ENCODE measurements at places on chromosomes 6 and 20. TPM values are rescaled to one million over a fixed set of nuclear protein-coding genes. Genes with fewer than 3 reads are reported as not detected.

EPHA7 gene
- total RNA-seq: 1.2 TPM

NANP gene
- total RNA-seq: 7.3 TPM

GRCh38 chr6:38982470-38982869, 66.1 kb upstream of the GLP1R start:
- peak; percentile 26 for DNase-seq
- H3K27ac ChIP-seq: no peak overlapping the region
- H3K27me3 ChIP-seq: no peaks in the 10 kb centered on the region
- H3K4me3 ChIP-seq: no peak overlapping the region
- H3K36me3 ChIP-seq: no peaks in the 10 kb centered on the region

LKAAEAR1 gene
- total RNA-seq: 0.51 TPM

TPX2 gene
- 6.5 TPM for total RNA-seq

GRCh38 chr20:63627751-63628245, 897 bp upstream of the GMEB2 start:
- H3K27me3 ChIP-seq: no peaks in the 10 kb centered on the region
- peaks cover 5% of the 10 kb centered on the region for H3K4me1 ChIP-seq
- H3K27ac ChIP-seq: peak overlapping the region; percentile 100
- peak overlapping the region; percentile 95 for H3K4me3 ChIP-seq

MYO6 gene
- total RNA-seq: 100 TPM

CALHM4 gene
- not detected for total RNA-seq

DNA sequence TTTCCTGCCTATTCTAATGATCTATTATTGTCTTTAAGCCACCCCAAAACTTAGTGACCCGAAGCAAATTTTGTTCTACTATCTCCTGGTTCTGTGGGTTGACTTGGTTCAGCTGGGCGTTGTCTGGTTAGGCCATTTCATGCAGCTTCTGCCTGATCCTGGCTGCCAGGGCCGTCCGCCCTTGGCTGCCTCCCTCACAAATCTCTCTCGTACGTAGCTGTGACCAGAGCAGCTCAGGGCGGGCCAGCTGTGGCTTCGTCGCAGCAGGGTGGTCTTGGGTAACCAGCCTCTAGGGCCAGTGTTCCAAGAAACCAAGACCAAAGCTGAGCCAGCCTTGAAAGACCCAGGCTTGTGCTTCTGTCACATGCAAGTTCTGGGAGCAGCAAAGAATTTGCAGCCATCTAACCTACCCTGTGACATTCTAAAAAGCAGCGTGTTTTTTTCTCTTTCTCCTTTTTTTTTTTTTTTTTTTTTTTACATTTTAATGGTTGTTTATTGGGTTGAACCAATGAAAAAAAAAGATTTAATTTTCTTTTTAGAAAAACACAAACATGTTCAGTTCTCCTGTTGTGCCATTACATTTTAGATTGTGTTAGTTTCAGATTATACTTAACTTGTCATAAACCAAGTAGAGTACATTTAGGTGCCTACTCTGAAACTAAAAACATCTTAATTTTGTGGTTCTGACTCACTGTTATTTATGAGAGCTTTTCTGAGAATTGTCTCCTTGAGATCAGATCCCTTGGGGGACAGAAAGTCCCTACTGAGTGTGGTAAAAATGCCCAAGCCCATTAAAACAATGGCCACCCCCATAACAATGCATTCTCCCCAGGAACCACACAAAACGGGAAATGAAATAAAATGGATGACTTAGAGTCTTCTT, 83.9 kb downstream of the ZDHHC14 start:
- H3K27ac ChIP-seq: no peak overlapping the region
- H3K27me3 ChIP-seq: no peaks in the 10 kb centered on the region
- no peaks in the 10 kb centered on the region for H3K36me3 ChIP-seq
- H3K4me3 ChIP-seq: no peak overlapping the region
- DNase-seq: peak; percentile 74

DNA sequence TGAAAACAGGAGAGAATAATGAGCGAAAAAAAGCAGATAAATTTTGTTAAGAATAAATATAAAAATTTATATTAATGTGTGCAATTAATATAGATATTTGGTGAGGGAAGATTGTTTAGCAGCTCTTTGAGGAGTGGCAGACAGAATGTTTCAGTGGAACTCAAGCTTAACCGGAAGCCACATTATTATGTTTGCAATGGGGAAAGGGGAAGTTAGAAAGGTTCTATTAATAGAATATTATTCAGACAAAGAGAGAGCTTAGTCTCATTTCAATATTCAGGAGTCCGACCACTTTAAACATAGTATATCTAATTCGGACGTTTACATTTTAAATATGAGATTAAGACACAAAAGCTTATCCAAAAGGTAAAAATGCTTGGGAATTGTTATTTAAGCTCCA, 81.6 kb upstream of the KHDRBS2 start:
- DNase-seq: peak; percentile 4
- H3K27me3 ChIP-seq: no peaks in the 10 kb centered on the region

TFEB gene
- 13.3 TPM for total RNA-seq

SAMD3 gene
- 5.9 TPM for total RNA-seq

GRCh38 chr6:43984442-43985321, 142.6 kb downstream of the MRPL14 start:
- H3K27ac ChIP-seq: no peak overlapping the region
- peaks cover 15% of the 10 kb centered on the region for H3K4me1 ChIP-seq
- no peaks in the 10 kb centered on the region for H3K36me3 ChIP-seq
- DNase-seq: peak; percentile 80
- no peaks in the 10 kb centered on the region for H3K27me3 ChIP-seq
- no peak overlapping the region for H3K4me3 ChIP-seq

GRCh38 chr20:22471156-22471836, 113.1 kb downstream of the FOXA2 start:
- H3K27ac ChIP-seq: no peak overlapping the region
- no peaks in the 10 kb centered on the region for H3K4me1 ChIP-seq
- H3K27me3 ChIP-seq: no peaks in the 10 kb centered on the region
- no peak for DNase-seq
- no peaks in the 10 kb centered on the region for H3K36me3 ChIP-seq
- no peak overlapping the region for H3K4me3 ChIP-seq

- DNase-seq: no peak
- no peaks in the 10 kb centered on the region for H3K27me3 ChIP-seq
- peak overlapping the region; percentile 78 for H3K27ac ChIP-seq
- no peak overlapping the region for H3K4me3 ChIP-seq
Observed at GRCh38 chr6:54020334-54020733, 90.9 kb upstream of the MLIP start.

COL11A2 gene
- total RNA-seq: 0.77 TPM

GRCh38 chr6:34110610-34111009, 35.3 kb downstream of the GRM4 start:
- H3K4me3 ChIP-seq: no peak overlapping the region
- H3K36me3 ChIP-seq: no peaks in the 10 kb centered on the region
- H3K27me3 ChIP-seq: peaks cover 6% of the 10 kb centered on the region
- H3K27ac ChIP-seq: no peak overlapping the region
- no peaks in the 10 kb centered on the region for H3K4me1 ChIP-seq

GRCh38 chr6:46419576-46420002, 71.7 kb downstream of the RCAN2 start:
- DNase-seq: peak; percentile 67
- no peak overlapping the region for H3K4me3 ChIP-seq
- H3K4me1 ChIP-seq: no peaks in the 10 kb centered on the region
- H3K27me3 ChIP-seq: no peaks in the 10 kb centered on the region
- no peak overlapping the region for H3K27ac ChIP-seq

- H3K4me1 ChIP-seq: peaks cover 12% of the 10 kb centered on the region
- no peaks in the 10 kb centered on the region for H3K36me3 ChIP-seq
- peak overlapping the region; percentile 32 for H3K27ac ChIP-seq
- no peaks in the 10 kb centered on the region for H3K27me3 ChIP-seq
- no peak overlapping the region for H3K4me3 ChIP-seq
Observed at GRCh38 chr6:167550941-167551627, 226.2 kb downstream of the TTLL2 start.

- no peak overlapping the region for H3K27ac ChIP-seq
- H3K4me1 ChIP-seq: no peaks in the 10 kb centered on the region
- H3K4me3 ChIP-seq: no peak overlapping the region
- DNase-seq: no peak
- H3K27me3 ChIP-seq: no peaks in the 10 kb centered on the region
Observed at GRCh38 chr6:38187811-38188590, 368.5 kb downstream of the ZFAND3 start.

SIRPB1 gene
- total RNA-seq: 1.2 TPM

GRCh38 chr6:48183178-48183577, 72.2 kb upstream of the PTCHD4 start:
- no peaks in the 10 kb centered on the region for H3K36me3 ChIP-seq
- no peak for DNase-seq
- H3K4me3 ChIP-seq: no peak overlapping the region

GRCh38 chr6:52904562-52905279, 4.8 kb downstream of the GSTA3 start:
- H3K4me1 ChIP-seq: no peaks in the 10 kb centered on the region
- H3K36me3 ChIP-seq: no peaks in the 10 kb centered on the region
- H3K27ac ChIP-seq: no peak overlapping the region
- DNase-seq: no peak

DNA sequence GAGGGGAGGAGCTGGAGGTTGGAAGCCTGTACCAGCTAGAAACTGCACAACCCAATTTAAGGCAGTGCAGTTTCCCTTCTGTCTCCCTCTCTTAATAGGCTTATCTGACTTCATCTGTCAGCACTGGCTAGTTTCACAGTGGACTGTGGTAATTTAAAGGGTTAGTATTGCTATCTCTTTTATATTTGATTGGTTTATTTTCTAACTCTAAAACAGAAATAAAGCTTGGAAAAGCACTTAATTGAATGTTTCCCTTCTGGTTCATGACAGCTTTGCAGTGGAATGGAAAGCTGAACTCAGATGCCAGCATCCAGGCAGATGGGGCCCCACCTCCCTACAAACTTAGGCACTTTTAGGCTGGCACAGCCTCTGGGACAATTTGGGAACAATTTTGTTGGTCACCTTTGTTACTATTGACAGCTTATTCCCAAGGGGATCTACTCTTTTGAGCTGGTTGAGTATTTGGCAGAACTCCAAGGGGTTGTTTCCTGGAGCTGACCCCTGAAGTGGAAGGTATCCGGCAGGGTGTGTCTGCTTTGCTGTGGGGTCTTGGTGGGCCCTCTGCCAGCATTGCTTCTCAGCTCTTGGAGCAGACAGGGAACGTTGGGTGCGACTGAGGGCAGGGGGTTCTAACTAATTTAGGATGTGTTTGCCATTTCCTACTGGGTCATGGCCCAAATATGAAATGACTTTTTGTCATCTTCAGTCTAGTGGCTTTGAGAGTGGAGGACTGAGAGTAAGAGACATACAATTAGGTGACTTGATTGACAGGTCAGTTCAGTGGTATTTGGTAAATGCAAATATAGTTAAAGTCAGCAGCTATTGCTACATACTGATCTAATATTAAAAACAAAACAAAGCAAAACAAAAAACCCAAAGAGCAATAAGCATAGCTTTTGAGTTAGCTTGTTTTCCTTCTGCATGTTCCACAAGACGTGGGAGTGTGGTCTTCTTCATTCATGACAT, 9.3 kb downstream of the SH3BGRL2 start:
- H3K27ac ChIP-seq: no peak overlapping the region
- DNase-seq: no peak
- H3K4me3 ChIP-seq: no peak overlapping the region

MYCT1 gene
- 44.5 TPM for total RNA-seq

CARMIL1 gene
- total RNA-seq: 36.5 TPM

DNA sequence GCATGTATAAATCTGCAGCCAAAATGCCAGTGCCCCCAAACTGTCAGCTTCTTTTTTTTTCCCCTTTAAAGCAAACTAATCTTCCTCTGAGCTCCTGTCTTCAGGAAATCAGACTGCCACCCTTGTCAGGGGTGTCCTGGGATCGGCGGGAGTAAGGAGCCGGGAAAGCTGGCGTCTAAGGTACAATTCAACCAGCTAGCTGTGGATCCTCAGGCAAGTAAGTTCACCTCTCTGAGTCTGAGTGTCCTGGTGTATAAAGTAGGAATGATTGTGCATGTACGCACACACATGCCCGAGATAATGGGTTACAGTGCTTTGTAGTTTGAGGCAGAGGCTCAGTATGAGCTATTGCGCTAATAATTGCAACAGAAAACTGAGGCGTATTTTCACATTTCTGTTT, 98.3 kb downstream of the ANKRD60 start:
- no peak overlapping the region for H3K27ac ChIP-seq
- peaks cover 2% of the 10 kb centered on the region for H3K4me1 ChIP-seq
- no peaks in the 10 kb centered on the region for H3K36me3 ChIP-seq
- H3K27me3 ChIP-seq: no peaks in the 10 kb centered on the region
- H3K4me3 ChIP-seq: no peak overlapping the region
- no peak for DNase-seq

DNA sequence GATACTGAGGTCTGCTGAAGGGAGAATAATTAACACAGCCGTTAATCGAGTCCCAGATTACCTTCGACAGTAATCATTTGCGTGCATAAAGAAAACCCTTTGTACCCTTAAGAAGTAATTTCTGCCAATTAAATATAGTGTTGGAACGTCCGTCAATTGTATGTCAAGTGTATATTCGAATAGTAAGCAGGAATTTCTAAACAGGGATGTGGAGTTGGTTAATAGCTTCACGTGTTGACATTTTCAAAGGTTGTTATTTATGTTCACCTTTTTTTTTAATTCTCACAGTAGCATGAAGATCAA, 798 bp upstream of the SNAP91 start:
- H3K27me3 ChIP-seq: peaks cover 44% of the 10 kb centered on the region
- peaks cover 7% of the 10 kb centered on the region for H3K4me1 ChIP-seq
- no peaks in the 10 kb centered on the region for H3K36me3 ChIP-seq
- no peak overlapping the region for H3K27ac ChIP-seq

DNA sequence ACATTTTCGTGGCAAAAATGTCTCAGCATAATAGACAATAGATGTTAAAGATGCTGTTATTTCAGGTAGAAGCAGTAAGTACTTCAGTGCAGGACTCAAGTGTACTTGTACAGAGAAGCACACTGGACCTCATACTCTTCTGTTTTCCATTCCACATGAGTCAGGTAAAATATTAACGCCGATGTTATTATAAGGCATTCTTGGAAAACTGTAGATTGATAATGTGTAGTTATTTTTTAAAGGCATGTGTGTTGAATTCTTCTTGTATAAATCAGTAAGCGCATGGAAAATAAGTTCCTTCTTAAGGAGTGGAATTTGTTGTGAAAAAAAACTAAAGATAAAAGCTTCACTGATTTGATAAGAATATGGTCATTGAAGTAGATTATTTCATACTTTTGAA, 45.8 kb downstream of the DOP1A start:
- no peaks in the 10 kb centered on the region for H3K27me3 ChIP-seq
- H3K27ac ChIP-seq: no peak overlapping the region
- H3K36me3 ChIP-seq: peaks cover 7% of the 10 kb centered on the region
- no peak for DNase-seq

DNA sequence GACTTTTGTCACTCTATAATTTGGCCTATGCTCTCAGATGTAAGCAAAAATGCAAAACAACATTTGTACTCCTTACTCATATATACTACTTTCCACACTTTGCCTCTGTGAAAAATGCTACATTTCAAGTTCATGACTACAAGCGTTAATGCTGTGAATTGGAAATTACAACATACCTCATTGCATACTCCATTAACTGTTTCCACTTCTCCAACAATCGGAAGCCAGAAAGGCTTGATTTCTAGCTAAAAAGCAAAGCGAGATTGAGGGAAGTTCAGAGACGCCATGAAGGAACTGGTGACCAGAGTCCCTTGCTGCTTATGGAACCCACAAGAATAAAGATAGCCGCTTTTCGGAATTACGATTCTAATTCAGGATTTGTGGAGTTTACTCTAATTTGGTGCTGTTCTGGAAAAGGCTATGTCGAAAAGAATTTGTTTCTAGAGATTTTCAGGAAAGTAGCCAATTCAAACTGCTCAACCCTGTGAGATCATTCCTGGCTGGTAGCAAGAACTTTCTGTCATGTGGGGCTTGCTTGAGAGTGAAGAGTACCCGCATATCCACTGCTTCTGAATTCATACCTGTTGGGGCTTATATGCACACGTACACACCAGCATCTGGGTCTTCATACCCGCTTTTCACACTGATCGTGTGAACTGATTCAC, 98.0 kb upstream of the CITED2 start:
- peaks cover 3% of the 10 kb centered on the region for H3K4me1 ChIP-seq
- H3K27me3 ChIP-seq: no peaks in the 10 kb centered on the region
- H3K27ac ChIP-seq: no peak overlapping the region
- H3K4me3 ChIP-seq: no peak overlapping the region
